ENCODE measurements at places on chromosomes 1 and 21.

- no peak for DNase-seq
These were observed 30.1 kb upstream of the VASH2 start for GRCh38 chr1:212920246-212920645.

GRCh38 chr21:33554236-33554981 is 11.6 kb downstream of the SON start:
- no peak for DNase-seq

GRCh38 chr1:64748222-64748621 is 3.3 kb downstream of the RAVER2 start:
- no peak for DNase-seq

GRCh38 chr1:31289021-31289420 is 7.6 kb downstream of the SNRNP40 start:
- DNase-seq: no peak

Data from H54 (cell line).